ENCODE measurements at places on chromosomes 4 and X. TPM values are rescaled to one million over a fixed set of nuclear protein-coding genes. Genes with fewer than 3 reads are reported as not detected.

The ZMAT1 gene
- total RNA-seq, result 1.1 TPM

The TLR10 gene
- not detected for total RNA-seq

The DSPP gene
- total RNA-seq, result not detected

The SPIN2A gene
- 0.53 TPM for total RNA-seq

The CFAP97 gene
- 50.5 TPM for total RNA-seq

The GIMD1 gene
- not detected for total RNA-seq

The PDCL2 gene
- total RNA-seq, result not detected

The TLR1 gene
- total RNA-seq, result 1.5 TPM

The CLDN34 gene
- total RNA-seq, result not detected

Measured in smooth muscle cell of the pulmonary artery (primary cell).